ENCODE measurements at places on chromosomes 6 and 20. TPM values are rescaled to one million over a fixed set of nuclear protein-coding genes. Genes with fewer than 3 reads are reported as not detected.

The C20orf202 gene
- polyA plus RNA-seq: 4.7 TPM

- peak; percentile 44 for DNase-seq
These were observed 7.4 kb downstream of the TNFAIP3 start for GRCh38 chr6:137874204-137875057.

- DNase-seq: no peak
These were observed 5.0 kb upstream of the HSPA12B start for GRCh38 chr20:3727401-3728021.

DNA sequence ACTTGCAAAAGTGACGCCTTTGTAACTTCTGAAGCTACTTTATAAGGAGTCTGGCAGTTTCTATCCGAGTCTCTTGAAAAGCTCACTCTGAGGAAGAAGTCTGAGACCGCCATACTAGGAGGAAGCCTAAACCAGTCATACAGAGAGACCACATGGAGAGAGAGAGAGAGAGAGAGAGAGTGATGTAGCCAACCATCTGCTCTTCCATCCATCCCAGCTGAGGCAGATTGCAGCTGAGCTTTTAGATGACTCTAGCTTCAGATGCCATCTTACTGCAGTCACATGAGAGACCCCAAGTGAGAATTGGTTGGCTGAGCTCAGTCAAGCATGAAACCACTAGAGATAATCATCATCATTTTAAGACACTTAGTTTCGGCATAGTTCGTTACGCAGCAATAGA is 15.0 kb upstream of the DTNBP1 start:
- no peak for DNase-seq

- no peak for DNase-seq
These were observed 7.1 kb downstream of the RAMACL start for GRCh38 chr6:166579237-166579850.

DNA sequence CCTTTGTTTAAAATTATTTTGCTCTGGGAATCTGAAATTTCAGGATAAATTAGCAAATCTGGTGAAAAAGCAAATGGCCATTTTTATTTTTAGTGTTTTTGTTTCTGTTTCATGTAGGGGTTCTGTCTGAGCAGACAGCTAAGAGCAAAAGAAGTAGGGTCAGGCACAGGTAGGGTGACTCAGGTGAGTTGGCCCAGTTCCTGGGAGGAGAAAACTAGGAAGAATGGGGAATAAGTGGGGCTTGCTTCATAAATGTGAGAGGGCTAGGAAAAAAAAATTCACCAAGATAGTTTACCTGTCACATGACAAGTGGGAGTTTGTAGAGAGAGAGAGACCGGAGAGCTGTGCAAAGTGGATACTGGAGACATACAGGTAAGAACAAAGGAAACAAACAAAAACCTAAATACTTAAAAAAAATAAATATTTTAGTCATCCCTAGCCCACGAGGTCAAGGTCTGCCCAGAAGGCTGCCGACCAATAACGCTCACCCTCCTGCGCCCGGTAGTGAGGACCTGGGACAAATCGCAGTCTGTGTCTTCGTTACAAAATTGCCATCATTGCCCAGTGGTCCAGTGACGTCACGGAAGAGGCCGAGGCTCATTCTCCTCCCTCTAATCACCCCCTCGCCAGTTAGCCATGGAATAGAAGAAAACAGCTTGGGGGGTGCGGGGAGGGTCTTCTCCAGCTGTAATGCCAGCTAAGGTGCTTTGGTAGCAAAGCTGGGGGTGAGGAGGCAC is 2.3 kb downstream of the THBD start:
- DNase-seq: no peak

DNA sequence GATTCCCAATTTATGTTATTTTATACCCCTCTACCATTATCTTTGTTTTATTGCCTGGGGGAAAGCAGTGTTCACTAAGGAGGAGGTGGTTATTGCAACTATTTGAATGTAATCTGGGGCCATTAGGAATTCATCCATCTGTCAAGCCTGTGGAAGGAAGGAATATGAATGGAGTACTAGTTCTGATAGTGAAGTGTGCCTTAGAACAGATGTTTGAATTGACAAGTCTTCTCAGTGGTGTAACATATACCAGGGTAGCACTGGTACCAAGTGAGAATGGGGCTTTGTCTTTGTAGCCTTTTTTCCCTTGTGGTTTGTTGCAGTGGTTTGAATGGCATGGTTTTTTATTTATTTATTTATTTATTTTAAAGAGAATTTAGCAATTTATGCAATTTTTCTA is 27.9 kb upstream of the HDAC2 start:
- no peak for DNase-seq

- DNase-seq: no peak
These were observed 19.6 kb downstream of the NTSR1 start for GRCh38 chr20:62728028-62728780.
